ENCODE measurements at places on chromosomes 6 and 20.

- DNase-seq: no peak
Measured at GRCh38 chr6:111657146-111657545, 51.5 kb upstream of the TRAF3IP2 start.

DNA sequence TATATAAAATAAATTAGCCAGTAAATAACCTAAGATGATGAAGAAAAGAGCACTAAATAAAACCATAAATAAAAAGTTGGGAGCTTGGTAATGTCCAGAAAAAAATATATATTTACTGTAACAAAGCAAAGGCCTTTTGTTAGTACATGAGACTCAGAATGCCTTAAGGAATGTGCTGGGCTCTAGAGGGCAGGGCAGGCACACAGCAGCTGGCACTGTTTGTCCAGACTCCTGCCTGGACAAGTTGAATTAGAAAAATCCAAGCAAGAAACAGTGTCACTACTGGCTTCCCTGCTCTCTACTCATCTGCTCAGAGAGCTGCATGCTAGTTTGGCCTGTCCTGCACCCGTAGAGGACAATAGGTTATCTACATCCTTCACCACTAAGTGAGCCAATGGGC, 8.8 kb downstream of the DEFB129 start:
- no peak for DNase-seq

DNA sequence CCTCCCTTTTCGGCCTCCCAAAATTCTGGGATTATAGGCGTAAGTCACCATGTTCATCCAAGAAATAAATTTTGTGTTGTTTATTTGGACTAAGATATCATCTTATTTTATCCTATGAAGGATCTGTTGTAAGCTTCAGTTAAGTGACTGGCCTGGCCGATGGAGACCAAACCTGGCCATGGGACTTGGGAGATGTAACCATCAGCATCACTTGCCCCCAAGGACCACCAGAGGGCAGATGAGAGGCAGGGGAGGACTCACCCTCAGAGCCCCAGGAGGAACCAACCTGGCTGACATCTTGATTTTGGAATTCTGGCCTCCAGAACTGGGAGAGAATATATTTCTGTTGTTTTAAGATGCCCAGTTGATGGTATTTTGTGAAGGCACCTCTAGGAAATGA, 266.7 kb downstream of the CDH26 start:
- no peak for DNase-seq

DNA sequence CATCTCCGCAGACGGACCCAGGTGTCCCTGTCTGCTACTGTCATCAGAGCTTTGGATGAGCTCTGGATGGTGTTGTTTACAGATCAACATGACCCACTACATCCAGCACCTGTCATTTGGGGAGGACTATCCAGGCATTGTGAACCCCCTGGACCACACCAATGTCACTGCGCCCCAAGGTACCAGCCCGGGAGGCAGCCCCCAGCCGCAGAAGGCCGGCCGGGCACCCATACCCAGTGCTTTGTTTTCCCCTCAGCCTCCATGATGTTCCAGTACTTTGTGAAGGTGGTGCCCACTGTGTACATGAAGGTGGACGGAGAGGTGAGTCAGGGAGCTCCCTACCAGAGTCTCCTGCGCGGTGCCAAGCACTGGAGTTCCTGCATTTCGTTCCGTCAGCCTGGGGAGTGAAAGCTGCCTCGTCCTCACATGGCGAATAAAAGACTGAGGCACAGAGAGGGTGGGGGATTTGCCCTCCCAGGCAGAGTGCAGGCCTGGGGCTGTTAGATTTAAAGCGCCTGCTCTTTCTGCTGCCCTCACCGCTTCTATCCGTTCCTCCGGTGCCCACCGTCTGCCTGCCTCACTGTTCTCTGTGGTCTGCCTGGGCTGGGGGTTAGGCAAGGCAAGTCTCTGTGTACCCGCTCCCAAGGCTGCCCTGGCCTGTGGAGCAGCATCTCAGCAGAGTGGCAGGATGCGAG, 14.2 kb downstream of the ERGIC3 start:
- no peak for DNase-seq

GRCh38 chr20:62979310-62979709, 26.8 kb downstream of the SLC17A9 start:
- DNase-seq: no peak

GRCh38 chr6:168737481-168737880, 296.5 kb downstream of the SMOC2 start:
- DNase-seq: no peak

GRCh38 chr6:150353445-150353844, 15.4 kb upstream of the IYD start:
- no peak for DNase-seq

- no peak for DNase-seq
Measured at GRCh38 chr6:42136508-42137193, 5.8 kb downstream of the C6orf132 start.

DNA sequence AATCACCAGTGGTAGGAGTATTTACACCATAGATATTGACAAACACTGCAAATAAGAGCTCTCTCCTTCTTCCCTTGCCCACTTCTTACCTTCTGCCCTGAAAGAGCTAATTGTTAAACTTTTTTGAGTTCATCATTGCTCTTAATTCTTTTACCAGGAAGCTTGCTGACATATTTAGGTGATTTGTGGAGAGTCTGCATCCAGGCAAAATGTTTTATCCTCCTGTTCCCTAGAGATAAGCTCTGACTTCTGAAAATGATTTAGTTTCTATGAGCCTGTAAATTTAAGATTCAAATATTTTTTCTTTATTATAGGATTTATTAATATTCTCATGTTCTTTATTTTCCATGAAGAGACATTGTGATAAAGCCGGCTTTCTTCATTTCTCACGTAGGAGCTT, 81.5 kb downstream of the ADGRB3 start:
- no peak for DNase-seq

- no peak for DNase-seq
Measured at GRCh38 chr6:164108869-164109769, 694.6 kb downstream of the QKI start.

DNA sequence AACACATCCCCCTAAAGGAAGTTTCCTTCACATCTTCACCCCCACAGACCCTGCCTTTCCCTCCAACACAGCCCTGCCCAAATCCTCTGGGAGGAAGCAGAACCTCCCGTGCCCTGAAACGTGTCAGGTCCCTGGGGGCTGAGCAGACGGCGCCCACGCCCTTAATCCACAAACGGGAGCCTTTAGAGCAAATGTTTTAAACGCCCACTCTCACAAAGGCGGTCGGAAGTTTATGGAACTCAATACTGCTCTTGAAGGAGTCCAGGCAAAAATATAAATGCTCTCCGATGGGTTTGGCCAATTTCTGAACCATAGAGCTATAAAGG, 237.1 kb upstream of the AFDN start:
- DNase-seq: no peak

DNA sequence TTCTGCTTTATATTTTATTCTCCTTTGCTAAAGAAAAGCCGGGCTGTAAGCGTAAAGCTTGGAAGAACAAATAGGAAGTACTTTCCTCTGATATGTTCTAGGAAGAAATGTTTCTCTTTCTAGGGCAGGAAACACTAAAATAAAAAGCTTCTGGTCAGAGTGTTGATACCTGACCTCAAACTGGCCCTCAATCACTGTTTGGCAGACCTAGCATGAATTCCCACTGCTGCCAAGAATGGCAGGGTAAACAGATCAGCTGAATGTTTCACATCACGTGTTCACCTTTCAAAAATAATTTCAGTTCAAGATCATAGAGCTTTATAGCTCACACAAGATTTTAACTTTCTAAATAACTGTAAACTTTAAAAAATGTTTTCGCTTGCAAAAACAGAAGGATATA, 2.9 kb downstream of the MPC1 start:
- DNase-seq: no peak

GRCh38 chr6:46888031-46888430, 33.7 kb downstream of the ADGRF5 start:
- DNase-seq: no peak

- DNase-seq: no peak
Measured at GRCh38 chr20:57215826-57216471, 50.5 kb downstream of the BMP7 start.

- DNase-seq: no peak
Measured at GRCh38 chr20:17233626-17234025, 6.8 kb downstream of the PCSK2 start.

- DNase-seq: no peak
Measured at GRCh38 chr6:11291582-11291981, 59.1 kb upstream of the NEDD9 start.

- DNase-seq: no peak
Measured at GRCh38 chr6:150751296-150751695, 114.2 kb upstream of the MTHFD1L start.

DNA sequence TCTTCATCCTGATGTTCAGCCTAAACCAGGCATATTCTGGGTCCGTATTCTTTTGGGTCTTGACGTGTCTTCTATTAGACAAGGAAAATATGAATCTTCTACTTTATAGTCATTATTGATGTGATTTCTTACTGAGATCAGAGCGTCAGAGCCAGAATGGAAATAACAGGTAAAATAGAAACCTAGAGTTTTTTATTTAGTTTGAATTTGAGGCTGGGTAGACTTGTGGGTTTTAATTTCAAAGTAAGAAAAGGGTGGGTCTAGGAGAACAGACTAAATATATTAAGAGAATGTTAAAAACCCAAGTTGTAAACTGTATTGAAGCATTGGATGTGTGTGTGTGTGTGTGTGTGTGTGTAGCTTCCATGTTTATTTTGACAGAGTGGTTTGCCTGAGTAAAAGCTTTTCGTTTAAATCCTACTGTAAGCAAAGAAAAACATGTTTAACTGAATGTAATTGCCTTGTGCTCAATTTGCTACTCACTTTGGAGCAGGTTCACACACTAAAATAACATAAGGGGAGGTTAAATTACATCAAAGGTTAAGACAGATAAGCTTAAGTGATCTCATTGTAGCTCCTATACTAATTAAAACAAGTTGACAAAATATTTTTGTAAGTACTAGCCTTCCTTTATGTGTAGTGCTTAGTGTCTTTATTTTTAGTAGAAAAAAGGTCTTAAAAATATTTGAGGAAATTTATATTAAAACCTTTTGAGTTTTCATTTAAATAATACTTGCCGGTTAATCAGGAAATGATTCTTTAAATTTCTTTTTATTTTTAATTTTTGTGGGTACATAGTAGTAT, 17.4 kb downstream of the HECA start:
- no peak for DNase-seq

- no peak for DNase-seq
Measured at GRCh38 chr20:46175127-46175494, 57.0 kb downstream of the CD40 start.

DNA sequence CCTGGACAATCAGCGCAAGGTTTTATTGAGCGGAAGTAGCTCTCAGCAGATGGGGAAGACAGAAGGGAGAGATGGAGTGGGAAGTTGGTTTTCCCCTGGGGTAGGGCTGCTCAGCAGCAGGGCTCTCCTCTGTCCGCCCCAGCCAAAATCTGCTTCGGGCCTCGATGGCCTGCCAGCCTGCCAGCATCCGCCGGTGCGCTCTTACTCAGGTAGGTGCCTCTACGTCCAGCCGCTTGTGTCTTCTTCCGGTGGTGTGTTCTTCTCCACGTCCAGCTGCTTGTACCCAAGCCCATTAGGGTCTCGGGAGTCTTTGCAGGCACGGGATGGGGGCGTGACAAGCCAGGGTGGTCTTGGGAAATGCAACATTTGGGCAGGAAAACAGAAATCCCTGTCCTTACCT, 1340.0 kb upstream of the MAP3K7 start:
- no peak for DNase-seq

DNA sequence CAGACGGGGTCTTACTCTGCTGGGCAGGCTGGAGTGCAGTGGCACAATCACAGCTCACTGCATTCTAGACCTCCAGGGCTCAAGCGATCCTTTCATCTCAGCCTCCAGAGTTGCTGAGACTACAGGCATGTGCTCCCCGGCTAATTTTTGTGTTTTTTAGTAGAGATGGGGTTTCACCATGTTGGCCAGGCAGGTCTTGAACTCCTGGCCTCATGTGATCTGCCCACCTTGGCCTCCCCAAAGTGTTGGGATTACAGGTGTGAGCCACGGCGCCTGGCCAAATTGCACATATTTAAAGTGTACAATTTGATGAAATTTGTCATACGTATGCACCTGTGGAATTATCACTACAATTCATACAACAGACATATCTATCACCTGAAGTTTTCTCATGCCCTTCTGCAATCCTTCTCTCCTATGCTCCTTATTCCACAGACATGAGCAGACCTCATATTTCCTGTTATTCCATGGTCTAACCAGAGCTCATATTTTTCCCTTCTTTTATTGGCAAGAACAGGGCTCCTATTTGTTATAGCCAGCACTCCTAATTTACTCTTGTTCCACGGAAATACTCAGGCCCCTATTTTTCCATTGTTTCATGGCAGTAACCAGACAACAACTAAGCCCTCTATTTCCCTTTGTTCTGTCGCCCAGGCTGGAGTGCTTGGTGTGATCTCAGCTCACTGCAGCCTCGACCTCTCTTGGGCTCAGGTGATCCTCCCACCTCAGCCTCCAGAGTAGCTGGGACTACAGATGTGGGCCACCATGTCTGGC, 2.2 kb upstream of the CSTL1 start:
- no peak for DNase-seq

DNA sequence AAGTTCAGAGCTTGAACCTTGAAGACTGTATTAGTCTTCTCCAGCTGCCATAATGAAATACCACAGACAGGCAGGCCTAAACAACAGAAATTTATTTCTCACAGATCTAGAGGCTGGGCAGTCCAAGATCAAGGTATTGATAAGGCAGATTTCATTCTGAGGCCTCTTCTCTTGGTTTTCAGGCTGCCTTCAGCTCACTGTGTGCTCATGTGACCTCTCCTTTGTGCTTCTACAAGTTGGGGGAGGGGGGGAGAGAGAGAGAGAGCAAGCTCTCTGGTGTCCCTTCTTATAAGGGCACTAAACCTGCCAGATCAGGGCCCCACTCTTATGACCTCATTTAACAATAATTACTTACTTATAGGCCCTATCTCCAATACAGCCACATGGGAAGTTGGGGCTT, 102.6 kb upstream of the RSPO3 start:
- no peak for DNase-seq

GRCh38 chr20:47330933-47331708, 25.4 kb downstream of the ZMYND8 start:
- DNase-seq: no peak

GRCh38 chr6:158706369-158706982, 56.6 kb downstream of the SYTL3 start:
- peak; percentile 13 for DNase-seq

GRCh38 chr6:89485320-89485719, 52.4 kb downstream of the ANKRD6 start:
- no peak for DNase-seq

GRCh38 chr6:3456898-3457709, at the start of gene SLC22A23:
SLC22A23 (minus strand) TSS chr6:3457050; CDS start chr6:3456559, 491 bp downstream.
- DNase-seq: peak; percentile 75

GRCh38 chr20:64255361-64256281, at the start of gene PCMTD2:
PCMTD2 (plus strand) TSS chr20:64255748; CDS start chr20:64259966, 4,218 bp downstream.
- DNase-seq: peak; percentile 87
